ENCODE measurements at places on chromosomes 16 and 17.

- no peak for DNase-seq
These were observed 11.1 kb upstream of the TFAP4 start for GRCh38 chr16:4283939-4284338.

DNA sequence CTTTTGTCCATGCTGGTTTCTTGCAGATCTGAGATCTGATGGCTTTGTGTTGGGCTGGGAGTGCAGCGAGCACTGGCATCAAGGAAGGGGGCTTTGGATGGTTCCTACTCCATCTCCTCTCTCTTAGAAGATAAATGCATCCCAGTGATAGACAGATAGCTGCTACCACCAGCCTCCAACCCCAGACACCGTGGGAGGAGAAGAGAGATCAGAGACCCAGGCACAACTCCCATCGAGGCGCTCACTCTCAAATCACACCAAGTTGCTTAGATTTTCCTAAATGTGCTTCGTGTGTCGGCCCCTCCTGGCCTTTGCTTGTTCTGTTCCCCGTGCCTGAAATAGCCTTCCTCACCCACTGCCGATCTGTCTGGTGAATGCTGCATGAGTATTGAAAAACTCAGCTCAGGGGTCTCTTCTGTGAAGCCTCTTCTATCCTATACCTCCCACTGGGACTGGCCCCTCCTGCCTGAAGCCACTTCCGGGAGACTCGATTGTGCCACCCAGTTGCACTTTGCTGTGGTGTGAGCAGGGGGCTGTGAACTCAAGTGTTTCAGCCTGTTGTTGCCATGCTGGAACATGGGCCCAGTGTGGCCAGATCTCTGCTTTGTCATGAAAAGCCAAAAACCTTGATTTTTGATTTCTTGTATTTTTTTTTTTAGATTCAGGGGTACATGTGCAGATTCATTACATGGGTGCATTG is 242.7 kb downstream of the GSG1L start:
- DNase-seq = no peak

DNA sequence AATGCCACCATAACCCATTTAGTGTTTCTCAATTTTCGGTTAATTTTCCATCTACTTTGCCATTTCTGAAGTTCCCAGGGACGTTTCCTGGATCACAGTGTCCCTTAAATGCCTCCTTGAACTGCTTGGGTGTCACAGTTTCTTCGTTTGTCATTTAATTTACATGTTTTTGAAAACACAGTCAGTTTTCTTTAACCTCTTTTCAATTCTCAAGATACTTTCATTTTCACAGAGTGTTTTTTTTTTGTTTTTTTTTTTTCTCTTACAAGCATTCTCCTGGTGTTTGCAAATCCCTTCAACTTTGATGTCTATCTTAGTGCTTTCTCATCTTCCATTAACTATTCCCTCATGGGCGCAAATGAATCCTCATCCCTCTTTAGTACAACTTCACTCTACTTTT is 283.7 kb downstream of the GRIN2A start:
- no peak for DNase-seq

DNA sequence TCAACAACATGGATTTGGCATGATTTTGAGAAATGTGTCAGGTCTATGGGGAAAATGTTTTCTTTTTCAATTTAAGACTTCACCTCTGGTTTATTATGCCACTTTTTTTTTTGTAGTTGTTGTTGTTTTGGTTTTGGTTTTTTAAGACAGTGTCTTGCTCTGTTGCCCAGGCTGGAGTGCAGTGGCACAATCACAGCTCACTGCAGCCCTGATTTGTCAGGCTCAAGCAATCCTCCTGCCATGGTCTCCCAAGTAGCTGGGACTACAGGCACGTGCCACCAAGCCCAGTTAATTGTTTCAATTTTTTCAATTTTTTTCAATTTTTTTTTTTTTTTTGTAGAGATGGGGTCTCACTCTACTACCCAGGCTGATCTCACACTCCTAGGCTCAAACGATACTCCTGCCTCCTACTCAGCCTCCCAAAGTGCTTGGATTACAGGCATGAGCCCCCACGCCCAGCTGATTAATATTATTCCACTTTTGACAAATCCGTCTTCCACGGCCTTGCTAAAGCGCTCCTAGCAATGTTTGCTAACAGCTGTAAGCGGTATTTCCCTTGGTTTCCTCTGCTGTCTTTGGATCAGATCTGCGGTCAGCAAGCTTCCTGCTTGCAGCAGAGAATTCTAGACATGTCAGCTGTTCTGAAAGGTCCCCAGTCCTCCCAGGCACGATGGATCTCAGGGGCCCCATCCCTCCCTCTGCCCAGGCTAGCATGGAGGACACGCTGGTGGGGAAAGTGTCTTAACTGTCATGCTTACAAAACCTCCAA is 7.0 kb upstream of the MILR1 start:
- no peak for DNase-seq

Data from stimulated activated CD4-positive, alpha-beta T cell treated with anti-CD3 and anti-CD28 coated beads, Interleukin-1b, Interleukin-23, amount 100 ng/mL, for 24 hours (primary cell).